WTC11 (cell line): ENCODE measurements at places on chromosomes 4 and X.

DNA sequence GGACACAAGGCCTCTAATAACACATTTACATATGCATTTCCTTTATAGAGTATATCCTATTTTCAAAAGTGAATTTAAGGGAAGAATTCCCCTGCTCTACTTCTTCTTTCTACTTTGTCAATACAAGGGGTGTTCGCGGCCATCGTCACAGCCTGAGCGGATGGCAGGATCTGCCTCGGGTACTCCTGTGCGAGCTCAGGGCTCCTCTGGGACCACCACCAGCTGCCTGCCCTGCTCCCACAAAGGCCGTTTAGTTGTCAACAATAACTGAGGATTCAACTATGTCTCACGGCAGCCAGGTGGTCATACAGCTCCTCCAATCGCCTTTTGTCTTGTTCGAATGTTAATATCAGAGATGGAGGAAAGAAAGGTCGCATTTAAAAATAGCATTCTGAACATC, 228.2 kb upstream of the TENM3 start:
- DNase-seq: no peak

DNA sequence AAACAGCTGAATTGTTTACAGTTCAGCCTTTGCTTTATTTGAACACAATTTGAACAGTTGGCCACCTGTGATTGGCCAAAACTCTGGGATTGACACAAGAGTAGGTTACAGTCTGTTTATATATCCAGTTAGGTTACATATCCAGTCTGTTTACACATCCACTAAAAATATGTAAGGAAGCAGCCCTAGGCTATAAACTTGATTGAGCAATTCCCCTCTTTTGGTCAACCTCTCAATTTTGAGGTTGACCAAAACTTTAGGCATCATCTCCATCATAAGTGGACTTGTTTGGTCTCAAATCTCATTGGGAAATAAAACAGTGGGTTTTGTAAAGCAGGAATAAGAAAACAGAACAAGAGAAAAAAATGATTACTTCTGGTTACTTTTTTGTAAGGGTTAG, 190.8 kb downstream of the SPATA18 start:
- DNase-seq: no peak

DNA sequence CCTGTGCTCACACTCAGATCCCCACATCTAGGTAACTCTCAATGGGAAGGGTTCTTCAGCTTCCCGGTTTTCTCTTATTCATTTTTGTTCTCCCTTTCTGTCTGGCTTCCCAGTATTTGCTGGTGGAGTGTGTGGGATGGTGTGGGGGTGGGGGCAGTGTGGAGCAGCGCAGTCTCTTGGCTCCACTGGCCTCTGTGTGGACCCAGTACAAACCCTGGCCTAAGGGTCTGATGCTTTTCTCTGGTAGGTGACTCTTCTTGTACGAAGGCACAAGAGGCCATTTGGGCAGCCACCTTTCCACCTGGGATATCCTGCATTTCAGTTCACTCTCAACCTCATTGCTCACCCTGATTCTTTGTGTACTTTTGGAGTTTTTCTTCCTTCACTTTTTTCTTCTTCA, 71.3 kb downstream of the NBDY start:
- DNase-seq: no peak

- DNase-seq: no peak
Observed at GRCh38 chr4:176207839-176208238, 12.5 kb upstream of the SPATA4 start.

GRCh38 chr4:165994701-165995100, 121.7 kb downstream of the TLL1 start:
- DNase-seq: no peak

DNA sequence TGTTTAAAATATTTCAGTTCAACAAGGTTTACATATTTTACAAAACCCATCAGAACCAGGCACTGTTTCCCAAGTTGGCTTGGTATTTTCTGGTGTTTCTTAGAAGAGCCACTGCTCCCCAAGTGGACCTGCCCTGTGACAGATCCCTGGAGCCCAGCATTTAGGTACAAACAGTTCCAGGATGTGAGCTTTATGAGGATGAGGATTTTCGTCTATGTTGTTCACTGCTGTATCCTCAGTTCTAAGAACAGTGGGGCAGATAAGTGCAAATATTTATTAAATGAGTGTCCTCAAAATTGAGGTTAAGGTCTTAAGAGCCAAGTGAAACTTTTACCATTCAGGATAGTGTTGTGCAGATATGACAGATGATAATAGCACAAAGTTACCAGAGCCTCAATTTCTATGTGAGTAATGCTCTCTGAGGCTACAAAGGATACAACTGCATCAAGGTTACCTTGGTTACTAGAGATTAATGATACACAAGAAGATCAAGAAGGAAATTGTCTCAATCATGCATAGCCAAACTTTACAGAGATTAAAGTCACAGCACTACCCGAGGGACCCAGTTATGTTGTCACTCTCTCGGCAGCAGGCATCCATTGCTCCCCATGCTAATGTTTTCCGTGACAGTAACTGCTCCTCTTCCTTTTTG, 37.5 kb downstream of the ANXA3 start:
- DNase-seq: no peak

DNA sequence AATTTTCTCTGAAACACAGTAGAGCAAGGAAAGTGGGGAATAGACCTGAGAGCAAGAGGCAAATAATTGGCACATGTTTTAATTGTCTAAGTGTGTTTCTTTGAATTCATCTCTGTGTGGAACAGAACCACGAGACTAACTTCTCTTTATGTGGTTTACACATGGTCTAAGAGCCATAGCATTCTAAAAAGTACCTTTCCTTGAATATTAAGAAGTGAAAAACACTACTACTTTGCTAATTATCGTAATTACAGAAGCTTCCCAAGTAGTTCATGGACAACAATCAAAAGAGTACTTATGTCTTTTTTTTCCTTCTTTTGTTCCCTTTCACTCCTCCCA, 2.9 kb upstream of the CYBB start:
- no peak for DNase-seq

GRCh38 chr4:45795135-45795534, 328.7 kb downstream of the GABRG1 start:
- no peak for DNase-seq

DNA sequence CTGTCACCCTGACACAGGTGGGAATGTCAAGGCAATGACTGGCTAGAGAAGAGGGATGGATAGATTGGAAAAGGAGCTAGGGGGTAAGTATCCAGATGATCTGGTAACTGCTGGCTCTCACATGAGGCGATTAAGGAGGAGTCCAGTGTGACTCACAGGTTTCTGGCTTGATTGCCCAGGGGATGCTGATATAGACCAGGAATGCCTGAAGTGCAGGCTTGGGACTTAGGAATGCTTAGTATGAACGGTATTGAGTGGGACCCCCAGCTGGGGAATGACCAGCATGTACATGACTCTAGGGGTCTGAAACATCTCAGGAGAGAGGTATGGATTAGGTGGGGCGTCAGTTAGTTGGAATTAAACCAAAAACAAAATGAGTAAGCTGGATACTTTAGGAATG, 65.8 kb upstream of the PRPS1 start:
- DNase-seq: no peak

DNA sequence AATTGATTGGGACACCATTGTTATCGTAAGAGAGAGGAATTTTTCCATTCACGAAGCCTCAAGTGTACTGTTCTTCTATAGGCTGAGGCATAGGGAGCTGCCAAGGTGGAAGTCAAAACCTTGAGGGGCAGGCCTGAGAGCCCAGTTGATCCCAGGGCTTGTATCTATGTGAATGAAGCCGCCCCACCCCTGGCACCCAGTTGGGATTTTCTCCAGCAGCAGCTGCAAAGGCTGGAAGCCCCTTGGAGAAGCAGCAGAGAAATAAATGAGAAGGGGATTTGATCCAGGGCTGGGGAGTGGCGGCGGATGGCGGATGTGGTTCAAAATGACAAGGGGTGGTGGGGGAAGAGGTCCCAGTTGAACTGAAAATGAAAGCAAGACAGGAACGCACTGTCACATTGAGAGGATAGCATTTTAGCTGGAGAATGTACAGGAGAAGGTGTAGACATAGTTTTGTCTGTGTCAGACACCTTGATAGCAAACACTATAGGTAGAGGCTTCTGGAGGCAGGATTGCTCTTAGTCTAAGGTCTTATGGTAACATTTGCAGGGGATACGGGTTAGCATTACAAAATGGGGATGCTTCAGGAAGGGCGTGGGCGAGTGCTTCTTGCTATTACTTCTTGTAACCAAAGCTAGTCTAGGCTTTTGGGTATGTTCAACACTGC, 32.6 kb downstream of the DOCK11 start:
- no peak for DNase-seq

GRCh38 chrX:100652266-100652665, 8.3 kb downstream of the SRPX2 start:
- no peak for DNase-seq

GRCh38 chrX:75546724-75547511, 24.1 kb upstream of the ZDHHC15 start:
- no peak for DNase-seq

GRCh38 chr4:188778905-188779304, 639.7 kb downstream of the TRIML1 start:
- DNase-seq: no peak

GRCh38 chrX:130654409-130654950, 248.5 kb downstream of the ENOX2 start:
- DNase-seq: no peak

DNA sequence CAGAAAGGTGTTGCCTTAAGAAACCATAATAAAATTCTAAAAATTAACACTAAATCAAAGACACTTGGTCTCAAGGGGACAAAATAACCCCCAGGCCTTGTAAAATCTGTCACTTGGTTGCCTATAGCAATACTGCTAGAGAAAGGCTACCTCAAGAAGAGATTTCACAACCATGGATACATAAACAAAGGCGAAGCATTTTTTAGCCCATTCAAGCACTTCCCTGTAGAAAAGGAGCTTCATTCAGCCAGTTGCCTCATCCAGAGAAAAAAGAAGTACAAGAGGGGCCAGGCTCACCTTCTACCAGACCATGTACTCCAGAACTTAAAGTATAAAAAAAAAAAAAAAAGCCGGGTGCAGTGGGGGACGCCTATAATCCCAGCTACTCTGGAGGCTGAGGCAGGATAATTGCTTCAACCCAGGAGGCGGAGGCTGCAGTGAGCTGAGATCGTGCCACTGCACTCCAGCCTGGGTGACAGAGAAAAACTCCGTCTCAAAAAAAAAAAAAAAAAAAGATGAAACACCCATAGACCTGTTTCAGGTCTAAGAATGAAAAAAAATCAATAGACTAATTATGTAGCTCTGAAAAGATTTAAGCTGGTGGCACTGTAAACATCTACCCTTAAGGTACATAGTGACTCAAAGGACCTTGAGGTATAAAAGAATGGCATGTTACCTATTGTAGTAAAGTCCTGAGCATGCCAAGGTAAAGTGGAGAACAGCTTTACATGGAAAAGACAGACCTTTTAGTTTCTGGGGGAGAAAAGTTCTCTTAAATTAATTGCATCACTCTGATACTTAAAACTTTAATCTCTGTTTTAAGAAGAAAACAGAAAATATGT, 18.0 kb downstream of the RUFY3 start:
- no peak for DNase-seq

DNA sequence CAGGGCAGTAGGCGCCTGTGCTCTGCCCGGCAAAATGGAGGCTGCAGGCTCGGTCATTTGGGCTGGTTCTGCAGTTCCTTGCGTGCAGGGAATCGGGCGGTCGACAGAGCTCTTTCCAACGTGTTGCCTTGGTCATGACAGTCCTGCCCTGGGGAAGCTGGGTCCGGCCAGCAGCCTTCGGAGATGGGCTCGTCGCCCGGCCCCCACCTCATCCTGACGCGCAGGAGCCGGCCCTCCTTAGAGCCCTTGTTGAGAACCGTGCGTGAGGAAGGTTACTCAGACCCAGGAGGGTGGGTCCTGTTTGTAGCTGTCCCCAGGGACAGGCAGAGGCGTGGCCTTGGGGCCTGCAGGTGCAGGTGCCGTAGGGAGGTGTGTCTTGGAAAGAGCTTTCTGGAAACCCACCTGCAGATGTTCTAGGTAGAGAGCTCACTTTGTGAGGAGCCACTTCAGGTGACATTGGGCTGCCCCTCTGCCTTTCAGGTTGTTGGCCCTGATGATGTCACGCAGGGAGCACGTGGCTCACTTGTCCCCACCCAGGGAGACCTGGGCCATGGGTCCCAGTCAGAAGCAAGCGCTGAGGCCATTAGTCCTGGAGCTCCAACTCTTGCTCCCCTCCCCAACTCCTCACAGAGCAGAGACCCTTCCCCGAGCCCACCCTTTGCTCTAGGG, 15.2 kb upstream of the HGFAC start:
- no peak for DNase-seq

DNA sequence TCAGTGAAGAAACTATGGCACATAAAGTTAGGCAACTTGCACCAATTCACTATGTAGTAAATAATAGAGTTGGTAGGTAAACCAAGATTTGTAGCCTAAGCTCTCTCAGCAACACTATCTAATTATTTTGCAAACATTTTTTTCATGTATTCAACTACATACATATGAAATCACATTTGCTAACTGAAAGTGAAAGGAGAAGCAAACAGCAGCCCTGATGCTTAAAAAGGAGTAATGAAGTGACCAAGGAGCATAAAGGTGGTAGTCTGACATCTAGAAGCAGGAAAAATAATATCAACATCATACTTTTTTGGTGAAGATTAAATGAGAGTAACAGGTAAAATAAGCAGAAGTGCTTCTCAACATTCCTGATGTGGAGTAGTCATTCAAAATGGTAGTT, 603.7 kb downstream of the GRXCR1 start:
- no peak for DNase-seq

DNA sequence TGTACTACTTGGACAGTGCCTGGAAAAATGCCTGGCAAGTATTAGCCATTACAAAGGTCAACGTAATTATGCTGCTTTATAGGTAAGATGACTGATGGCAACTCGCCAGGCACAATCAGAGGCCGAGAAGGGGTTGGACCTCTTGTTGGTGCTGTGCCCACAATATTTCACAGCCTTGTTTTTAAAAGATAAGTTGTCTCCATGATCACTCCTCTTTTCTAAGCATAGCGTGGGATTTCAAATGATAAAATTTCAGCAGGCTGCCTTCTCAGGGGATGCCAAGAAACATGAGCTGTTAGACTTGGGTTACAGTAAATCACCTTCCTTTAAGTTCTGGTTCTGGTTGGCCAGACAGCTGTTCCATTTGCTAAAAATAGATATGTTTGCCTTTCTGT, 26.9 kb downstream of the HOPX start:
- no peak for DNase-seq

GRCh38 chr4:129748991-129749390, 653.0 kb downstream of the C4orf33 start:
- no peak for DNase-seq

DNA sequence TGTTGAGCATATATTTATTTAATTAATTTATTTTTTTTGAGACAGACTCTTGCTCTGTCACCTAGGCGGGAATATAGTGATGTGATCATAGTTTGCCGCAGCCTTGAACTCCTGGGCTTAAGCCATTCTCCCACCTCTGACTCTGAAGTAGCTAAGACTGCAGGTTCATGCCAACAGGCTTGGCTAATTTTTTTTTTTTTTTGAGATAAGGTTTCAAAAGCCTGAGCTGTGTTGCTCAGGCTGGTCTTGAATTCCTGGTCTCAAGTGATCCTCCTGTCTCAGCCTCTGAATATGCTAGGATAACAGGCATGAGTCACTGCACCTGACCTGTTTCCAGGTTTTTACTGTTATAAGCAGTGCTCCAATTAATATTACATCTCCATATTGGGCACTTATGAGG, 4.8 kb downstream of the ADD1 start:
- DNase-seq: no peak

- DNase-seq: no peak
Observed at GRCh38 chrX:54695816-54696487, 102.1 kb downstream of the ITIH6 start.
